Activated gamma-delta T cell treated with anti-CD3 and anti-CD28 coated beads, Interleukin-2, amount 50 U/mL, for 16 hours (primary cell): ENCODE measurements at places on chromosomes 12 and 14.

- DNase-seq = no peak
Measured at GRCh38 chr12:60169904-60170303, 574.1 kb downstream of the SLC16A7 start.

GRCh38 chr12:20372326-20373096, 4.2 kb downstream of the PDE3A start:
- DNase-seq = no peak

- DNase-seq = no peak
Measured at GRCh38 chr12:114414031-114414865, 8.3 kb upstream of the TBX5 start.

- DNase-seq = no peak
Measured at GRCh38 chr14:64715628-64716412, 11.6 kb downstream of the PLEKHG3 start.

DNA sequence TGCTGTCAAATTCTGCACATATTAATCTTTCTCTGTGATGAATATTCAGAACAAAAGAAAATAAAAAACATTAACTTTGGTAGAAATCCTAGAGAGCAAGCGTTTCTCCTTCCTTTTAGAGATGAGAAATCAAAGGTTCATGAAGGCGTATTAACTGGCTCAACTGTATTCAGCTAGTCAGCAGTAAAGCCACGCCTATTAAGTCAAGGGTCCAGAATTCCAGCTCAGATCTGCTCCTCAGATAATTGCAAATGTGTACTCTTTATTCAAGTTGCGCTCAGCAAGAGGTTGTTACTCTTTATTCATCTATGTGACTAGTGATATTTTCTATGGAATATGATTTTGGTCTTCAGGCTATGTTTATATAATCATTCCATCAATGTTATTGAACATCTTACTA, 13.1 kb upstream of the POC1B start:
- DNase-seq = no peak

DNA sequence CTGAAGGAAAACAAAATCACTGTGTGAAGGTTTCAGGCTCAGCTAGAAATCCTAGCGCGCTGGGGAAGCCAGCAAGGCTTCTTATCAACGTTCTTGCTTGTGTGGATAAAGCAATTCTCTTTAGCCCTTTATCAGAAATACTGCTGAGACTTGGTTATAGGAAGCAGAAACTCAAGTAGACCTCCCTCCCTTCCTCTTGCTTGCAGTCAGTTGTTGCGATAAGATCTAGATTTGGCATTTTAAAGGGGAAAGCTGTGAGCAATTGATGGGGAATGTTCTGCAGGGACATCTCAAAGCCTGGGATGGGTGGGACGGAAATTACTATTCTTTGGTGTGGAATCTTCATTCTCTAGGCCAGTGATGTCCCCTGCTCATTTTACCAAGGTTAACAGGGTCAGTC, 76.4 kb upstream of the ANO4 start:
- no peak for DNase-seq

DNA sequence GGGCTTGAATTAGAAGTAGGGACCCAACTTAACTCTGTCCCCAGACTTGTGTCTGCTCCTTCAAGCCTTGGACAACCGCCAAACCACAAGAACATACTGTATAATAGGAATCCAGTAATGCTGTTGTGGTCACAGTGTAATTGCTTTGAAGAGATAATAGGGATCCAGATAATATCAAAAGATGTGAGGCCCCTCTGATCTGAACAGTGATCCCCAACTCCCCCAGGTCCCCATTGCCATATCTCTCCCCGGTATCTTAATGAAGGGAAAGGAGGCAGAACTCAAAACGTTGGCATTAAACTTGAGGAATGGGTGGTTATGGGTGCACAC, 8.5 kb upstream of the PLEKHH1 start:
- DNase-seq = no peak

DNA sequence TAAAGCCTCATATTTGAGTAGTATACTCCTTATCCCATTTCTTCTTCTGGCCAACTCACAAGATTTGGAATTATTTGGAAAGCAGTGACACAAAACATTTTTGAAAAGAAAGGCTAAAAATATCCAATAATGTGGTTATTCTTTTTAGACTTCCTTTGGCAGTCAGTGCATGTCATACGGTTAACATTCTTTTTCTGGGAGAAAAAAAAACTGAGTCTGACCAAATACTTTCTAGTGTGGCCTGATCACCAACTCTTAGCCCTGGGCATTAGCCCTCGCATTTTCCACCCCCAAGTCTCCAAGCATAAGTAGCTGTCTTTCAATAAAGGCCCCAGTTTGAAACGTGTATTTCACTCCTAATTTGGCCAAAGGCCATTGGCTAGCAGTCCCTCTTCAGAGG, 5.9 kb downstream of the RASSF3 start:
- no peak for DNase-seq

DNA sequence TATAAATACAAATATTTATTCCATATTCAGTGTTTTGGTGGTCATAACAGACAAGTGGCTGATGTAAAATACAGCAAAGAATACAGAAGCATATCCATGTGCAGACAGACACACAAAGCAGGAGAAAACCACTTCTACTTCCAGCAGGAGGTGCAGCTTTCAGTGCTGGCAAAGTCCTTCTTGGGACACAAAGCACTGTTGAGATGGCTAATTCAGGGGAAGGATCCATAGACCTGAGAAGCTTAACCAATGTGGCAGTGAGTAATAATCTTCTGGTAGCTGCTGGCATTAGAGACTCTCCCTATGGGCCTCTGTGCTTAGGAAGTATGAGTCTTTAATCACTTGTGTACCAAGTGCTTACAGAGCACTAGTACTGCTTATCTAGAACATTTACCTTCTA, 26.8 kb downstream of the AMN1 start:
- no peak for DNase-seq

- DNase-seq = no peak
Measured at GRCh38 chr14:99155173-99156089, 116.6 kb downstream of the BCL11B start.

DNA sequence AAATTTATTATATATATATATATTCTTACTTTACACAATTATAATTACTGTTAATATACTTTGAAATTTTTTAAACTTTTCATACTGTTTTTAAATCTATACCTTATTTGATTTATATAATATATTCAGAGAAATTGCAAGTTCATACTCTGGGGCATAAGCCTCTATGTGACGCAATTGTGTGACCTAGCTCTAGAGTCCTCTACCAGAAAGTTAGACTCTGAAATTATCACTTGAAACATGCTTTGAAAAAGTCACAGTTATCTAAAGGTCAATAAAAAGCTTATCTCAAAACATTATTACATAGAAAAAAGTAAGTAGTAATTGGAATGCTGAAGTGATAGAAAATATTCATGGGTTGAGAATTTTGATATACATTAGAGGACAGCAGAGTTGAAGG, 93.8 kb downstream of the LIN7A start:
- DNase-seq = no peak

GRCh38 chr14:31232081-31232480, 24.5 kb upstream of the HECTD1 start:
- no peak for DNase-seq

DNA sequence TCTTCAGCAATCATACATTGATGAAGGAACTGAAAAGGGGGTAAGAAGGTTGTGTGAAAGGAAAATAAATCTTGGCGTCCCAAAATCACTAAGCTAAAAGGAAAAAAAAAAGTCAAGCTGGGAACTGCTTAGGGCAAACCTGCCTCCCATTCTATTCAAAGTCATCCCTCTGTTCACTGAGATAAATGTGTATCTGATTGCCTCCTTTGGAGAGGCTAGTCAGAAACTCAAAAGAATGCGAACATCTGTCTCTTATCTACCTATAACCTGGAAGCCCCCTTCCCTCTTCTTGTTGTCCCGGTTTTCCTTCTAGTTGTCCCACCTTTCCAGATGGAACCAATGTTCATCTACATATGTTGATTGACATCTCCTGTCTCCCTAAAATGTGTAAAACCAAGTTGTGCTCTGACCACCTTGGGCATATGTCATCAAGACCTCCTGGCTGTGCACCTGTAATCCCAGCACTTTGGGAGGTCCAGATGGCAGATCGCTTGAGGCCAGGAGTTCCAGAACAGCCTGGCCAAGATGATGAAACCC, 53.1 kb downstream of the RESF1 start:
- DNase-seq = no peak

GRCh38 chr12:122788387-122788786, 14.0 kb downstream of the CCDC62 start:
- DNase-seq = no peak

- no peak for DNase-seq
Measured at GRCh38 chr12:76720068-76720467, 43.8 kb upstream of the ZDHHC17 start.

GRCh38 chr12:123948401-123948795, 24.2 kb downstream of the CCDC92 start:
- DNase-seq = no peak

GRCh38 chr14:100526632-100527031, 60.6 kb downstream of the BEGAIN start:
- no peak for DNase-seq

GRCh38 chr12:3379079-3379478, 111.9 kb upstream of the PRMT8 start:
- no peak for DNase-seq
